ENCODE measurements at places on chromosomes 4 and X.

DNA sequence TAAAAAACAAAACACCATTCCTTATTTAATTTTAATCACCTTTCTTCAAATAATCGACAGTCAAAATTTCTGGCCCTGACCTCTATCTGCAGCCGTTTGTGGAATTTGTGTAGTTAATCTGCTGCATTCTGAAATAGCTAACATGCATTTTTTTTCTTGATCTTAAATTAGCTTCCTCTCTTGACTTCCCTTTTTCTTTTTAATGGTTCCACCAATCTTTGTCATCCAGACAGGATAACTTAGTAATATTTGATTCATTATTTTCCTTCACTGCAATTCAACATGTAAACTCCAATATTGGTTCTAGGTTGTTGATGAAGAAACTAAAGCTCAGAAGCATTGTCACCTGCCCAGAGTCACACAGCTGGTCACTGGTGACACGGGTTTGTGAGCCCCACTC, 77.3 kb downstream of the ARHGAP10 start:
- no peak for DNase-seq

DNA sequence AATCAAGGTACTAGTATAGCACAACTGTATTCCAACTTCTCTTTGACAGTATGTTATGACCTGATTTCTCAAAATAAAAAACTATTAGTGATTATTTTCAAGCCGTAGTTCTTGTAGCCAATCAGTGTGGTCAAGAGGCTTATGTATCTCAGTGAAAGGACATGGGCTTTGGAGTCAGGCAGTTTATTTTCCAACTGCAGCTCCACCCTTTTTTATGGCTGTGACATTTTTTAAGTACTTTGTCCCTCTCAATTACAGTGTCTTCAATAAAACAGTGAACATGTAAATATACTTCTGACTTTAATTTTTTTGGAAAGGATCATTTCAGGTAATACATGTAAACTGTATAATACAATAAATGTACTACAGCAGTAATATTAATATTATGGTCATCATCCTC, 30.0 kb downstream of the HTN1 start:
- no peak for DNase-seq

GRCh38 chr4:1628892-1629698, 55.0 kb downstream of the FAM53A start:
- peak; percentile 87 for DNase-seq

DNA sequence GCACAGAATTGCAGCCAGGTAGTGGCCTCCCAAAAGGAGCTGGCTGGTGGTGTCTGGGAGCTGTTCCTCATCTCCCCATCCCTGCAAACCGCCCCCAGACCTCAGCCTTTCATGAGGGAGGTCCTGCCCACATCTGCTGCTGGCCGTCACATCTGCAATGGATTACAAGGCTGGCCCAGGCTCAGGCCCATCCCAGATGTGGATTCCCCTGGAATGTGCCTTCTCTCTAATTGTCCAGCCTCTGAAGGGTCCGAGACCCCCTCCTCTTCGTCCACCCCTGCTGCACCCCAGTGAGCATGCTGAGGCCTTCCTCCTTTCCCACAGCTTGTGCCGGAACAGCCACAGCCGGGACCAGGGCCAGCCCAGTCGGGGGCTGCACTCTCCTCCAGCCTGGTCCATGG, 115.0 kb upstream of the NALF2 start:
- DNase-seq: no peak

GRCh38 chr4:70196857-70197256, 1.3 kb downstream of the ODAM start:
- DNase-seq: no peak

DNA sequence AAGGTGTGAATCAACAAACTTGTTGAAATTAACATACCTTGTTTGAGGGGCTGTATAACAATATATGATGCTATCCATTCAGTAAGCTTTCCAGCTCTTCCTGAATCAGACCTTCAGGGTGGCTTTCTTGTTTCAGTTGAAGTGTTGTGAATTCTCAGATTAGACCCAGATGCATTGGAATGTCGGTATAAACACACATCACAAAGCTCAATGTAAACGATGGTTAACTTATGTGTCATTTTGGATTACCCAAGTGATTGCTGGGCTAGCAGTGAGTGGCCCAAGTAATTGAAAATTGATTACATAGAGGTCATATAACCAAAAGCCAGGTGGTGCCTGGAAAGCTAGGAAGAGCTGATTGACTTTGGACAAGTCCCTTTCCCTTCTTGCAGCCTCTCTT, 115.0 kb downstream of the SHROOM4 start:
- DNase-seq: no peak

DNA sequence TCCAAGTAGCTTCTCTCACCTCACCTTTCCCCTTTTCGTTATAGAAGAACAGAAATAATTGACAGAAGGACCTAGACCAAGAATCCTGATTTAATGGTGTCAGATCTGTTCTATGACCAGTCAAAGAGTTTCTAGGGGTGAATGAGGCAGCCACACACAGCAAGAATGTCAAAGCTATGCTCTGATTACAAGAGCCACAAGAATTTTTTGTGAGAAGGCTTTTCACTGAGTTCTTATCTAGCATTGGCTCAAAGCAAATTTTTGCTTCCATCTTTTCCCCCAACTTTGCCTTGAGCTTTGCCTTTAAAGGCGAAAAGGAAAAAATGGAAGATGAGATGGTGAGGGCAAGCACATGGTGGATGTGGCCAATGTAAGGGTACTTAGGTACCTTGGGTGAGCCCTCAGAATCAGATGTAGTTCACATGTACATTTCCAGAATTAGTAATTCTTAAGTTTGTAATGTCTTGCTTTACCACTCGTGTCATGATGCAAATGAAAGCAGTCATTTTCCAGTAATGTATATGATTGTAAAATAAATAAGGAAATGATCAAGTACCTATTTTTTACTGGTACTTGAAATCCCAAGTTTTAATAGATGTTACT, 23.5 kb downstream of the FMR1 start:
- DNase-seq: no peak

DNA sequence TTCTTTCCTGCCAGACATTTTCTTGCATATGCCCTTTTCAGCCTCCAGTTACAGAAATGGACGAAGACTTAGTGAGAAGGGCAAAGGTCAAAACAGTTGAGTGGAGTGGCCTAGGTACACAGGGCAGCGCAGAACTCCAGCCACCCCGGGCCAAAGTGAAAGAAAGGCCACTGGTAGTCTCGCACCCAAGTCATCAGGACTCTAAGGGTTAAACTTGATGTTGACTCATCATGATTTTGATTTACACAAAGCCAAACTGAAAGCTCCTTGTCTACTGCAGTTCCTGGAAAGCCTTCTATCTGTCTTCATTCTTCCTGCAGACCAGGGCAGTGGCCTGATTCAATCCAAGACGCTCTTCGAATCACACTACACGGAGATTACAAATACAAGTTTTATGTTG, 2.6 kb upstream of the IL13RA1 start:
- no peak for DNase-seq

GRCh38 chrX:154409222-154409871, at the start of gene DNASE1L1:
DNASE1L1 (minus strand) TSS chrX:154409254; CDS start chrX:154405568, 3,686 bp downstream.
- DNase-seq: peak; percentile 67

- no peak for DNase-seq
Measured at GRCh38 chr4:151485541-151486131, 76.7 kb downstream of the FHIP1A start.

DNA sequence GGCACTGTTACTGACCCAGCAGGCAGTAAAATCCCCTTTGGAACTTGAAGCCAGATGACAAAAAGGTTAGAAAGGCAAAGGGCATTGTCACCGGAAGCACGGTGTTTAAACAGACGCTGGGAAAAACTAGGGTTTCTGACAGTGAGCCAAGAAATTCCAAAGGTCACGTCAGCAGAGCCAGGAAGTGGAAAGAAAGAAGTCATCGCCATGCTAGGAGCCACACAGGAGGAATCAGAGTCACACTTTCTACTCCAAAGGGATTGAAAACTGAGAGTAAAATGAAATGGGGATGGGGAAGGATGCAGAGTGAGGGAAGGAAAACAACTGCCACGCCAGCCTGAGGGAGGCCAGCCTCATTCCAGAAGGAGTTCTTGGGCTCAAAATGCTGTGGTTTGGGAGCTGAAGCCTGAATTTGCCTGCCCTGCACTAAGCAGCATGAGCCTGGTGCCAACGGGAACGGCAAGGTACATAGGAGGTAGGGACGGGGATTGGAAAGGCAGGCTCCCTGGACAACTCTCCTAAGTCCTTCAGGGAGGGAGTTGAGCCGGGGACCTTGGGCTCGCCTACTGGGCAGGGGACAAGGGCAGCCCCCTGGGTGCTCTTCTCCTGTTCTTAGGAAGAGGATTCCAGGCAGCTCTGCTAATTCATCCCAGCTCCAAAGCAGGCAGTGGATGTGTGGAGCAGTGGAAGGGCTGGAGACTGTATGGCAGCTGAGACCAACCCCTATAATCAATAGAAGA, 66.8 kb downstream of the SOWAHB start:
- DNase-seq: no peak

GRCh38 chr4:8002525-8003309, 63.1 kb upstream of the AFAP1 start:
- no peak for DNase-seq

- DNase-seq: peak; percentile 14
Measured at GRCh38 chrX:41009850-41010846, 75.1 kb upstream of the USP9X start.

GRCh38 chr4:188417181-188417580, 277.9 kb downstream of the TRIML1 start:
- DNase-seq: no peak

DNA sequence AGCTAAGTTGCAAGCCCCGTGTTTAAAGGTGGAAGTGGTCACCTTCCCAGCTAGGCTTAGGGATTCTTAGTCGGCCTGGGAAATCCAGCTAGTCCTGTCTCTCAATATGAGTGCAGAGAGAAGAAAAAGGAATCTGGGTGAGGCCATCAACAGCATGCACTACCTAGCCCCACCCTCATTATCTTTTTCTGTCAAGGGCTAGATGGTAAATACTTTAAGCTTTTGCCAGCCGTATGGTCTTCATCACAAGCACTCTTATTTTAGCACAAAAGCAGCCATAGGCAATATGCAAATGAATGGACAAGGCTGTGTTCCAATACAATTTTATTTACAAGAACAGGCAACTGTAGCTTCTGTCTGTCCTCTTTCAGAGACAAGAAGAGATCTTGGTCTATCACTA, 282.9 kb downstream of the ZNF674 start:
- no peak for DNase-seq

DNA sequence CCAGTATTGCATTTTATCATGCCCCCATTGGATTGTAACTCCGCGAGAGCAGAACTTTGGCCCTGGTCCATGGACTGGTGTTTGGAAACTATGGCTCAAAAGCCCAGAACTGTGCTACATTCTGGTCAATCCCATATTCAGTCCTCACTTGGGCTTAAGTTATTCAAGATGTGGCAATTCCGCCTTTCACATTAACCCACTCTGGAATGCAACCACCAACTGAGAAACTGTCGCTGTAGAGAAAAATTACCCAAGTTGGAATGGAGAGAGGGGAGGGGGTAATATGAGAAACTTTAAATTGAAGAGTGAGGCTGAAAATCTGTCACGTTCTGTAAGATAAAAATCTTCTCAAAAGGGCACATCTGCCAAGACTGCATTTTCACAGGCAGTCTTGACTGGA, 189.6 kb upstream of the NHS start:
- DNase-seq: no peak

- peak; percentile 39 for DNase-seq
Measured at GRCh38 chr4:52038103-52038912, at the start of gene SGCB. SGCB (minus strand) TSS chr4:52038299; CDS start chr4:52038259, 40 bp downstream.

DNA sequence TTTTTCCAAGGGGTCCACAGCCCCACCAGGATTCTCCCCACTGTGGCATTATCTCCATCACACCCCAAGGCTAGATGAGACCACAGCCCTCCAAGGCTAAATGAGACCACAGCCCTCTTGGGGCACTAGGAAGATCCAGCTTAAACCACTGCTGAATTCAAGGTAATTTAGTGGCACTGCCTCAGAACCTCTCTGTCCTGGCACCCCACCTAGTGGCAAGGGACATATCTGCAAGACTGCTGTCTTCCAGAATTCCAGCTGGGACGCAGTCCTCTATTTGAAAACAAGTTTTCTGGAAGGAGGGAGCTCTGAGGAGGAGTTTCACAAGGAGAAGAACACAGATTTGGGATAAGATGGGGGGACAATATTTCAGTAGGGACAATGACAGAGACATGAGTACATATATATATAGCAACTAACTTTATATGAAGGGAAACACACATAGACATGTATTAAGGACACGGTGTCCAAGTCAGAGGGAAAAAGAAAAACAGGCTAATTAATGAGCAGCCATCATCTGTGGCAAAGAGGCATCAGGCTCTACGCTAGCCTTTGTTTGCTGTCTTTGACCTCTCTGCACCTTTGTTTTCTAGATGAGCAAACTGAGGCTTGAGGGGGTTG, 9.3 kb downstream of the CETN2 start:
- DNase-seq: peak; percentile 38

DNA sequence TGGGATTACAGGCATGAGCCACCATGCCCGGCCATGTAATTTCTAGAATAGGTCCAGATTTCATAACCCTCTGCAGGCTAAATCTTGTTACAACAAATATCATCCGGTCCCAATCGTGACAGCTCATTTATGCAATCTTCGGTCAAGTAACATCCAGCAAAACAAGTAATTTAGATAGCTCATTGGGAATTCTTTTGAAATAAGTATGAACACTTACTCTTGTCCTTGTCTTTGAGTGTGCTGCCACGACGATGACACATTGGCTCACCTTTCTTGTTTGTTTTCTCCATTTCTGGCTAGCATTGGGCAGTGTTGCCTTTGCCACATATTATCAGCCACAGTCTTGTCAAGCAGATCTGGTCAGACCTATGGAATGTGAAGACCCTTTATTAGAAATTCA, 92.0 kb downstream of the PHEX start:
- no peak for DNase-seq

- no peak for DNase-seq
Measured at GRCh38 chr4:124862261-124862660, 149.7 kb upstream of the ANKRD50 start.

GRCh38 chrX:18424482-18425198, 768 bp upstream of the CDKL5 start:
- peak; percentile 36 for DNase-seq

- no peak for DNase-seq
Measured at GRCh38 chrX:1449823-1450149, 2.9 kb downstream of the ASMTL start.

DNA sequence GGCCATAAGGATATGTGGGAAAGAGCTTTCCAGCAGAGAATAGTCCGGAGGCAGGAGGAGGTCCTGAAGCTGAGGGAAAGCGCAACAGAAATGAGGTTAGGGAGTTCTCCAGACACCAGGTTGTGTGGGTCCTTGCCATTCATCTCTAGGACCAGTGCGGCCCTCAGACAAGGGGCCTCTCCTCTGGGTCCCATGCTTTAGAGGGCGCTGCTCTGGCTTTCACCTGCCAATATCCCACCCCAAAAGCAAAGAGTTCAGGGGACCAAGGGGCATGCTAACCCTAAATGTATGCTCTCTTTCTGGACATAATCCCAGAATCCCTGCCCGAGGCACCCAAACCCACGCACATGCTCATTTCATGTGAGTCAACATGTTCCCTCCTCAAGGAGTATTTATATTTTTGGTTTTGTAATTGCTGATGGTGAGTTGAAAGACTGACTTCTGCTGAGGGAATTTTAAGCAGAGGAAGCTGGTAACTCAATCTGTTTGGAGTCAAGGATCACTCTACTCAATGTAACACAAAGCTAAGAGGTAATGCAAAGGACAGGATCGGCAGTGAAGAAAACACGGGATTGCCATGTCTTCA, 14.8 kb downstream of the RPL34 start:
- DNase-seq: no peak

Measured in HAP-1 (cell line).